ENCODE measurements at places on chromosomes 4 and X. TPM values are rescaled to one million over a fixed set of nuclear protein-coding genes. Genes with fewer than 3 reads are reported as not detected.

GRCh38 chrX:119062750-119063374 is 9.9 kb upstream of the CT47C1 start:
- DNase-seq = no peak

DNA sequence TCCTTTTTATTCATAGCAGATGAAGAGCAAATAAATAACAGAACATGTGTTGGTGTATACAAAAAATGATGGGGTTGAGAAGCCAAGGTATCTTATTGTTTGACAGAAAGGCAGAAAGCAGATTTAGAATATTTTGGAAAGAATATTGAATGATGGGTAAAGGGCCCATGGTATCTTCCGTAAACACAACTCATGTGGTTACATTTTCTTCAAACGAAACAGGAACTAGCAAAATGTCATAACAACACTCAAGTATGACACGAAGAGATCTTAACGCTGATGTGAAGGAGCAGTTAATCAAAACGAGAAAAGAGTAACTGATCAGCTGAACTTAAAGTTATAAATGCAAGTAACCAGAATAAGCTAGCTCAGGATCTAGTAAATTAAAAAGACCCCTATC is 195.7 kb upstream of the GK2 start:
- no peak for DNase-seq

GRCh38 chr4:76897536-76898384 is at the start of gene SOWAHB:
TSS of gene SOWAHB (minus strand) at chr4:76898144. CDS start at chr4:76897849, 295 bp downstream.
- DNase-seq = no peak

- no peak for DNase-seq
Observed at GRCh38 chr4:129223945-129224344, 128.0 kb downstream of the C4orf33 start.

- peak; percentile 45 for DNase-seq
Observed at GRCh38 chr4:145524552-145524951, 42.9 kb downstream of the SMAD1 start.

DNA sequence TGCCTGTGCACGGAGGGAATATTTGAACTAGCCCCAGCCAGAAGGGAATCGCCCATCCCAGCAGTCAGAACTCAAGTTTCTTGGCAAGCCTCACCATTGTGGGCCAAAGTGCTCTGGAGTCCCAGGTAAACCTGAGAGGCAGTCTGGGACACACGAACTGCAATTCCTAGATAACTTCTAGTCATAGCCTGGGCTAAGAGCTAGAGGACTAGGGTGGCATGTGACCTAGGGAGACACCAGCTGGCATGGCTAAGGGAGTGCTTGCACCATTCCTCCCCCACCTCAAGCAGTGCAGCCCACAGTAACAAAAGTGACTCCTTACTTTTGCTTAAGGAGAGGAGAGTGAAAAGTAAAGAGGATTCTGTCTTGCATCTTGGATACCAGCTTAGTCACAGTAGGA is 935.2 kb downstream of the DMD start:
- no peak for DNase-seq

Gene ARAP2
- total RNA-seq = 48.6 TPM

GRCh38 chrX:100680756-100681155 is 36.8 kb downstream of the SRPX2 start:
- no peak for DNase-seq

Gene ZBTB33
- 19.3 TPM for total RNA-seq

Gene BTC
- 4.1 TPM for total RNA-seq

Gene SLC38A5
- 5.9 TPM for total RNA-seq

DNA sequence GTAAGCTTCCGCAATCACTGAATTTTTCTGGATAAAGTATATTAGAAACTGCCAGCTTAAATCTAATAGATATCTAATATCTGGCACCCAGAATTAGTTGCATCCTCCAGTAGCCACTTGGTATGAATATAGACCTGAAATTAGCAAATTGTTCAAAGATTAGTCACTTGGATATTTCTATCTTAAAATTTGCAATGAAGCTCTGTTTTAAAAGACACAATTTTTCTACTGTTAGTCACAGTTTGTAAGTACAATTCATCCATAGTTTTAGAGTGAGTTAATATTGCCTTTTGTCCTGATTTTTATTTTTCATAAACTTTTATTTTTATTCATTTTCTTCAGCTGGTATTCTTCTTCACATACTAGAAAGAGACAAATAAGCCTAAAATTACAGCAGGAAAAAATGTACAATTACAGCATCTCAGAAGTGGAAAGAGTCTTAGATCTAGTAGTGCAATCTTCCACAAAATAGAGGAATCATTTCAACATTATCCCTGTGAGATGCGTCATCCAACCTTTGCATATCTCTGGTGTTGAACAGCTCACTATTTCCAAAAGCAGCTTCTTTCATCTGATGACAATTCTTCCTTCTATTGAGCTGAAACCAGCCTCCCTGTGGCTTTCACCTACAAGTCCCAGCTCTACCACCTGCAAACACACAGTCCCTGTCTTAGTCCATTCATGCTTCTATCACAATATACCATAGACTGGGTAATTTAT is 190.0 kb upstream of the AR start:
- DNase-seq = no peak

- DNase-seq = no peak
Observed at GRCh38 chrX:100995469-100995868, 26.0 kb downstream of the ARL13A start.

GRCh38 chr4:183505611-183506388 is 942 bp downstream of the ING2 start:
- peak; percentile 94 for DNase-seq

DNA sequence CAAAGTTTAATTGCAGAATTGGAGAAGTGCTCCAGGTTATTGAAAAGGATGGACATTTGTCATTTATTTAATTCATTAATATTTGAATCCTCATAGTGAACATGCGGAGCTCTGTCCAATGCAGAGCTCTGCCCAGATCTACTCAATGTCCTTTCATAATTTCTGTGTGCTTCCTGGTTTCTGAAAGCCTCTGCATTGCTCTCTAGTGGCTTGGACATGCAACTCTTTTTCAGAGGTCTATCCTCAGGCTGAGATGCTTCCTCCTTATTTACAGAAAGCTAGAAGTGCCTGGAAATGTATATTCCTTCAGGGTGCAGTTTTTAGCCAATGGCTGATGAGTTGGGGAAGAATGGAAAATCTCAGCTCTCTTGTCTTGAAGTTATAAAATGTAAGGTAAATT is 786.1 kb upstream of the AADAT start:
- no peak for DNase-seq

Gene ARX
- 0.10 TPM for total RNA-seq

GRCh38 chrX:29662101-29662500 is 553.3 kb upstream of the MAGEB2 start:
- no peak for DNase-seq

Gene EGF
- 3.5 TPM for total RNA-seq

GRCh38 chr4:120549011-120549570 is 373.4 kb downstream of the PRDM5 start:
- DNase-seq = no peak

Gene USP17L30
- total RNA-seq = not detected

Gene GATA1
- total RNA-seq = 1.1 TPM

DNA sequence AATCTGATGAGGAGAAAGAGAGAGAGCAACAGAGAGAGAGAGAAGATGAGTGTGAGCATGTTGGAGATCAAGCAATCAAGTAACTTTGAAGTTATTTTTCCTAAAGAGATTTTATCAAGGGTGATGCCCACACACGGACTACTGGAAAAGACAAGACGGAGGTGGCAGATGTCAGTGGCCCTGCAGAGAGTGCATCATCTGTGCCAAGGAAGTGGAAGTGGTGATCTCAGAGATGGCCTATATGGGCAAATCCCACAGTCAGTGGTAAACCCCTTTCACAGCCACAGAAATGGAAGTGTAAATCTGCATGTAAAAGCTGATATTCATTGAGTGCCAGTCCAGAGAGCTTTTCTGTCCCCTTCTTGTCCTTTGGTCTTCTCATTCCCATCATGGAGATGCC is 577.2 kb upstream of the AADAT start:
- no peak for DNase-seq

GRCh38 chr4:82784681-82785610 is 13.7 kb downstream of the SCD5 start:
- DNase-seq = no peak

- DNase-seq = no peak
Observed at GRCh38 chr4:109332926-109333464, 30.5 kb upstream of the COL25A1 start.
